CD4-positive, alpha-beta T cell treated with Interferon gamma for 1 hour (primary cell): ENCODE measurements at places on chromosomes 12 and 14.

- no peak for DNase-seq
Measured at GRCh38 chr12:87310126-87310525, 719.1 kb downstream of the C12orf50 start.

DNA sequence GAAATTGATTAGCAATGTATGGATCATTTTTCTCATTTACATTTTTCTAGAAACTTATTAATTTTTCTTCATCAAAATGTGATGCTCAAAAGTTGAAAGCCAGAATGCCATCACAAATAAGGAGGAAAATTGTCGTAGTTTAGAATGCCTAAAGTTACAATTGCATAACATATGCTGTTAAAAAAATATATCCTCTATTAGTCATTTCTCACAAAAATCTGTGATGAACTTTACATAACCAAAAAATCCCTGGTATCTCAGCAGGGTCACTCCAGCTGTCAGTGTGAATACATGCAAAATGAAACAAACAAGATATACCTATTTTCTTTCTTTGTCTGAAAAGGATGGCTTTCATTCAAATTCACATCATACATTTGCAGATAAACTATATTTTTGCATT, 358.9 kb downstream of the PAWR start:
- DNase-seq: no peak

- DNase-seq: no peak
Measured at GRCh38 chr14:104436741-104437701, 142.5 kb upstream of the C14orf180 start.

- no peak for DNase-seq
Measured at GRCh38 chr12:117485984-117486839, 124.8 kb upstream of the NOS1 start.

DNA sequence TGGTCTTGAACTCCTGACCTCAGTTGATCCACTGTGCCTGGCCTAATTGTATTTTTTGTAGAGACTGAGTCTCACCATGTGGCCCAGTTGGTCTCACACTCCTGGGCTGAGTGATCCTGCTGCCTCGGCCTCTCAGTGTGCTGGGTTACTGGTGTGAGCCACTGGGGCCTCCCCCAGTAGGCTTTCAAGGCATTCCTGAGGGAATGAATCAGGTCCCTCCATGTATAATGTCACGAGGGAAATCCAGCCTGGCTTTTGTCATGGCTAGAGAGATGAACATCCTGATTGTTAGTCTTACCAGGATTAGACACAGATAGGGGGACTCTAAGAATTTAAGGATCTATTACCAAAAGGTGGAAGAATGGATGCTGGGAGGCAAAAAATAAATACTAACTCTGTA, 51.9 kb downstream of the CPSF2 start:
- DNase-seq: no peak

DNA sequence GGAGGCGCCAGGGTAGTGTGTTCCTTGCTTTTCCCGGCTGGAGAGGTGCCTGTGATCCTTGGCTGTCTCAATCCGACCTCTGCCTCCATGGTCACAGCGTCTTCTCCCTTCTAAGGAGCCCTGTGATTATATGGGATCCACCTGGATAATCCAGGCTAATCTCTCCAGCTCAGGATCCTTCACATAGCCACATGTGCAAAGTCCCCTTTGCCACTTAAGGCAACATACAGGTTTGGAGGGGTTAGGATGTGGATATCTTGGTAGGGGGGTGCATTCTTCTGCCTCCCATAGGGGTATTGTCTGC, 1.2 kb upstream of the HVCN1 start:
- DNase-seq: no peak

GRCh38 chr12:109793826-109794501, 39.2 kb downstream of the TRPV4 start:
- DNase-seq: no peak

DNA sequence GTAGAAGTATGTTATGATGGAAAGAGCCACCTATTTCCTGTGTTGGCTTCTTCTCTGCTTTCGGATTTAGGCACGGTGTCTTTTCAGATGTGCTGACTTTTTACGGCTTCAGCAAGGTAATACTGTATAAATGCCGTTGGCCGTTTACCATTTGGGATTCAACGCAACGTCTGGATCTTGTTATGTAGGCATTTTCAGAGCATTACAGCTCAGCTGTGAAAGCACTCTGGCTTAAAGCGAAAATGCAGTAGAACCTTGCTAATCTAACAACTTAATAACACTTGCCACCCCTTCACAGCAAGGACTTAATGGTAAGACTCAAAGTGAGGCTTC, 229.9 kb downstream of the EFCAB11 start:
- no peak for DNase-seq

- no peak for DNase-seq
Measured at GRCh38 chr14:95833429-95833828, 43.2 kb upstream of the TUNAR start.

DNA sequence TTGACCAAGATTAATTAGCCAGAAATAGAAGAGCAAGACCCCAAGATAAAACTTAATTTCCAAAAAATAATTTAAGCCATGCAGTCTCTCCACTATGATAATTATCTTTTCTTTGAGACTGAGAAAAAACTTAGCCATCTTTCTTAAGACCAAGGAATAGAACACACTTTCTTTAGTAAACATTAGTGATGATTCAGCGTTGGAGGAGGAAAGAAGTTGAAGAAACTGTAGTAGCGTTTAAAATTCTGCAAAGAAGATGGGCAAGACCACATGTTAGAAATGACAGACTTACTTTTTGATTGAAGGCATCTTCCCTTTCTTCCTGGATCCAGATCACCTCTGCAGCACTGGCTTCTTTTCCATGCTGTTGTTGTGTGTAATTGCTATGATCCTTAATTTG, 124.8 kb upstream of the RASSF8 start:
- no peak for DNase-seq

- no peak for DNase-seq
Measured at GRCh38 chr12:16175840-16176239, 101.6 kb downstream of the SLC15A5 start.

DNA sequence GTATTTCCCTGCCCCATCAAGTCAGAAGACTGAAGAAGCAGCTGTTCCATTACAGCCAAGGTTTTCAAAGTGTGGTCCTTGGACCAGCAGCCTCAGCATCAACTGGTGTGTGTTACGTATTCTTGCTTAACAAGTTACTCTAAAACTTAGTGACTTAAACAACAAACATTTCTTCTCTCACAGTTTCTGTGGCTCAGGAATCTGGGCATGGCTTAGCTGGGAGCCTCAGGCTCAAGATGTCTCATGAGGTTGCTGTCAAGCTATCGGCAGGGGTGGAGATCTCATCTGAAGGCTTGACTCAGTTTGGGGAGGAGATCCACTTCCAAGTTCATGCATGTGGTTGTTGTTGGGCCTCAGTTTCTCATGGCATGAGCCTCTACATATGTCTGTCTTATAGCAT, 174.5 kb downstream of the KTN1 start:
- no peak for DNase-seq

DNA sequence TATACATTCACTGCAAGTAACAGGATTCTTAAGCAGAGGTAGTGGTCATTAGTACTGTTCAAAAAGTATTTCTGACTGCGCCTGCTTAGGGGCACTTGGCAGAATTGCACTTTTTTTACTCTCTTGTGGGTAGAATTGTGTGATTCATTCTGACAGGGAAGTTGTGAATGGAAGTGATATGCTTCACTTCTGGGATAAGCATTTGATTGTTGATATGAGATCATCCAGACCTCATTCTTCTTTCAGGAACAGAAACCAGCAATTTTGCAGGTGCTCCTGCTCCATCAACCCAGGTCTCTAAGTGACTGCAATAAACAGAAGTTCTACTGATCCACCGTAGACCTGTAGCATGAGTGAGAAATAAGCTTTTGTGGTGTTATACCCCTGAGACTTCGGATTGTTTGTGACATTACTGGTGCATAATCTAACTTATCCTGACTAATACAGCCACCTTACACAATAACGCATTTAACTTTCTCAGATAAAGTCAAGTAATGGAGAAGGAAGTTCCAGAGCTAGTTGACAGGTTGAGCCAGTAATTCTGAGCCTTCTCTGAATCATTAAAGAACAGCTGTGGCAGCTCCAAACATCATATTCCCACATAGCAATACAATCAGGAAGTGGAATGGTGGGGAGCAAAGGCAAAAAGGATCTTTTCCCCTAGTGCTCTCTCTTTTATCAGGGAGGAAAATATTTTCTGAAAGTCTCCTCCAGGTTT, 387.9 kb downstream of the SYT1 start:
- DNase-seq: no peak
